ENCODE measurements at places on chromosomes 16 and 17.

DNA sequence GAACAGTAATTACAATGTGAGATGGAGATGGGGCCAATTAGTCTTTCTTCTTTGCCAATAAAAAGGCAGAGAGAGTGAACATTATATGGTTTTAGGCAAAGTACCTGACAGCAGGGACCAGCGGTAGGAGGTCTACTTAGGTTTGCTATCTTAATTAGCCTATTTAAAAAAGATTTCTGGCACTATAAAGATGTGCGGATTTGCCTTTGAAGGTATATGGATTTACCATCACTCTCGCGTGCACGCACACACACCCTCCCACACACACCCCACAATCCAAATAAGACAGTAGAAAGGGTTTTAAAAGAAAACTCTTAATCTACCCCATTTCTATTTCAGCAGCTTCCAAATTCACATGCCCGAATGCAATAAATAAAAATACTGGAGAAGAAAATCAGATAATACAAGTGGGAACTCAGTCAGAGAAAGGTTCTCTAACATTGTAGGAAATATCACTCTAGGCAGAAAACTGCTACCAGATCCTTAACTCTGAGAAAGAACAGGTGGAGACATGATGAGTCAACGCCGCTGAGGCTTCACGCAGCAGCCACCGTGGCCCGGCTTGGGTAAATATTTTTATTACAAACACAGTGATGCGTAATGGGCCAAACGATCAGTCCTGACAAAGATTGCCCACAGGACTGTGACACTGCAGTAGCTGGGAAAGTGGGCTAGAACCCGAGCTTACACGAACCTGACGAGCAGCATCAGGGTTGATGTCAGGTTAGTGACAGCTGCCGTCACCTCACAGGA lies 66.6 kb upstream of the AXIN2 start:
- DNase-seq = no peak

GRCh38 chr17:79041723-79042420 lies 17.9 kb downstream of the C1QTNF1 start:
- DNase-seq = no peak

DNA sequence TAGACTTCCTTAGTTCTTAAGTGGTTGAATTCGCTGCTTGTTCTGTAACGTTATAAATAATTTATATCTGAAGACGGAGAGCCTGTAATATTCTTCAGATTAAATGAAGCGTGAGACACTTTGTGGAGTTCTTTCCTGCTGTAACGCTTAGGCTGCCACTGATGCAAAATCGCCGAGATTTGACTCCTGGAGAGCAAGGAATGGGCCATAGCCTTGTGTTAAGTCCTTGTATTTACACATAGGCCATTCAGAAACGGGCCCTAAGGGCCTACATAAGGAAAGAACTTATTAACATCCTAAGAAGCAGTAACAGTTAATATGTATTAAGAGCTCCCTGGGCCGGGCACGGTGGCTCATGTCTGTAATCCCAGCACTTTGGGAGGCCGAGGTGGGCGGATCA lies 936 bp downstream of the EMC6 start:
- no peak for DNase-seq

- no peak for DNase-seq
These were observed 988.5 kb downstream of the CDH11 start for GRCh38 chr16:64133366-64133765.

DNA sequence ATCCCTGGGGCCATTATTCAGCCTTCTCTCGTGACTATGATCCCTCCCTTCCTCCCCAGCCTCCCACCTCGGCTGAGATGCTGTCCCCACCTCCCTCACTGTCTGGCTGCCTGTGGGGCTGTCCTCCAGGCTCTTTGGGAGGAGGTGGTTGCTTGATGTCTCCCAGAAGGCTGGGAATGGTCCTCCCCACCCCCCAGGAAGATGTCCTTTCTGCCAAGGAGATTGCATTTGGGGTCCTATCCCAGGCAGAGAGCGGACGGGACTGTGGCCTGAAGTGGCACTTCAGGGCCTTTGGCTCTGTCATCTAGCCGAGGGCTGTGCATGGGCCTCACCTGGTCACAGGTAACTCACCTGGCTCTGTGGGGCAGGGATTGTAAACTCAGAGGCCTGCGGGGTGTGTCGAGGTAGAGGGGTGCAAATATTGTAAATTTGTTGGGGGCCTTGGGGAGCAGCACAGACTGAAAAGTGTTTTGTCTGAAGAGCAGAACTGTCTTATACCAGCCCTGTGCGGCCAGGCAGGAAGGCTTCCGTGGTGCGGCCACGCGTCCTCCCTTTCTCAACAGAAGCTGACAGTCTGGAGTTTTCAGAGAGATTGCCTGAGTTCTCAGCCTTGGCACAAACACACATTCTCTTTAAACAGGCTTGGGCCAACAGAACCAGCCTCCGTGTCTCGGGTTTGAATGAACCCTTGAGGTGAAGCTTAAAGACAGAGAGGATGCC lies 177.9 kb downstream of the SEC14L1 start:
- no peak for DNase-seq

DNA sequence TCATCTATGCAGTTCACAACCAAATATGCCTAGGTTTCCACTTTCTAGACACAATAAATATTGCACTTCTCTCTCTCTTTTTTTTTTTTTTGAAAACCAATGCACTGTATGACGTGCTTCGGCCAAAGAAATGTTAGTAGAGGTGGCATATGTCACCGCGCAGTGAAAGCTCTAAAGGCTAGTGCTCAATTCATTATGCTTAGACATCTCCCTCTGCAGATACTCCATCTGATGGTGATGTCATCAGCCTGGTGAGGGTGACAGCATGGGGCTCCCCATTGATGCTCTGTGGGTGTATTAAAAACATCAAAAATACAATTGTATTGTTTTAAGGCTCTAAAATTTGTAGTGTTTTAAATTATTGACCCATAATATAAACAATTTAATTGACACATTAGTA lies 608.8 kb upstream of the C16orf82 start:
- DNase-seq = no peak

GRCh38 chr16:67713647-67714273 lies 5.4 kb downstream of the GFOD2 start:
- DNase-seq = no peak

- DNase-seq = no peak
These were observed 18.3 kb downstream of the RARA start for GRCh38 chr17:40327244-40327729.

- DNase-seq = no peak
These were observed at the start of gene RAP1GAP2 for GRCh38 chr17:2796164-2797125. Gene RAP1GAP2 (plus strand): TSS chr17:2796438. CDS start chr17:2796528, 90 bp downstream.

GRCh38 chr16:73605309-73605708 lies 557.4 kb upstream of the ZFHX3 start:
- no peak for DNase-seq

- no peak for DNase-seq
These were observed 20.1 kb downstream of the HBQ1 start for GRCh38 chr16:200388-200787.

GRCh38 chr17:33667052-33667509 lies 374.0 kb upstream of the ASIC2 start:
- DNase-seq = no peak

DNA sequence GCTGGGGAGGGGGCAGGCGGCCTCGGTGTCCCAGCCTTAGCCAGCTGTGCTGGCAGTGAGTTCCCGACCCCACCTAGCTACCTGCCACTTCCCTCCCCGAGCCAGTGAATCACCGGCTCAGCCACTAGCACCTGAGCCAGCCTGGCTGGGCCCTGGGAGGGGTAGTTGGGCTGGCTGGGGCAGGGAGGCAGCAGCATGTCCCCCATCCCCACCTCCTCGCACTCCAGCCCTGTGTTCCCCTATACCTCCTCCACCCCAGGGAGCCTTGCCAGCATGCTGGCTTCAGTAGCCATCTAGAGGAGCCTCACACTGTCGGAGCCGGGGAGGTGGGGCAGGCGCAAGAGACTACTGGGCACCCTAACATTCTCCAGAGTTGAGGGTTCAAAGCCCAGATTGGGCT lies 2.8 kb downstream of the EVPL start:
- DNase-seq = no peak

DNA sequence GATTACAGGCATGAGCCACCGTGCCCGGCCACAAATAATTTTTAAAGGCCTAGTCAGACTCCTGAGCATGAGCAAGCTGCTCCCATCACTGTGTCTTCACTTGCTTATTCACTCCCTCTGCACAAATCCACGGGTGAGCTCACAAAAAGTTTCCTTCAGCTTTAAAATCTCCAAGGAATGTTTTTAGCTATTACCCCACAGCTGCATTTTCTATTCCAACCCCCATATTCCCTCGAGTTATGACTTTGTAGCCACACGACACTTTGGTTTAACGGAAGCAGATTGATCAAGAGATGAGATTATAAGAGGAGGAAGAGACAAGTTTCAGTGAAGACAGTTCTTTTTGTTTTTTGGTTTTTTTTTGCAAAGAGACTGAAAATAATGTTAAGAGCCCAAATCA lies 49.1 kb upstream of the SLC25A19 start:
- DNase-seq = no peak

GRCh38 chr17:31378638-31379037 lies 12.8 kb upstream of the RAB11FIP4 start:
- no peak for DNase-seq

DNA sequence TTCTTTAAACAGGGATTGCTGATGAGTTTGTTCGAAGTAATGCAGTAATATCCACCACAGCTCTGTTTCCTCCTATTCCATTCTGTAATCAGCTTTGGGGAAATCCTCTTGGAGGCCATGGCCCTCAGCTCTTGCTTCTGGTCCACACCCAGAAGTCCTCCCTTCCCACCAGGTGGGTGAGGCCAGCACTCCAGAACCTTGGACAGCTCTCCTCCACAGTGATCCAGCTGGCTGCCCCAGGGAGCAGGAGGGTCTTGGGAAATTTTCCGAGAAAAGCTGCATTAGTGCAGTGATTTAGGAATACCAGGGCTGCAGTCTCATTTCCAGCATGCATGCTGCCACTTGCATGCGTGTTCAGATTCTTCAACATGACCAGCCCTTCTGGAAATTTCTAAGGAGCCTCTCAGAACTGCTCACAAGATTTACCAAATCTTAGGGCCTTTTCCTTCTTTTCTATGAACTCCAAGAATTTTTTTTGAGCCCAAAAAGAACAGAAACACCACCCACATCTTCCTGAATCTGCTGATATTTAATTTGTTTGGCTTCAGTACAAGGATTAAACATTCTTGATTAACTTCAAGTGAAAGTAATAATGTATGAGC lies 4.2 kb downstream of the SMPD3 start:
- no peak for DNase-seq

DNA sequence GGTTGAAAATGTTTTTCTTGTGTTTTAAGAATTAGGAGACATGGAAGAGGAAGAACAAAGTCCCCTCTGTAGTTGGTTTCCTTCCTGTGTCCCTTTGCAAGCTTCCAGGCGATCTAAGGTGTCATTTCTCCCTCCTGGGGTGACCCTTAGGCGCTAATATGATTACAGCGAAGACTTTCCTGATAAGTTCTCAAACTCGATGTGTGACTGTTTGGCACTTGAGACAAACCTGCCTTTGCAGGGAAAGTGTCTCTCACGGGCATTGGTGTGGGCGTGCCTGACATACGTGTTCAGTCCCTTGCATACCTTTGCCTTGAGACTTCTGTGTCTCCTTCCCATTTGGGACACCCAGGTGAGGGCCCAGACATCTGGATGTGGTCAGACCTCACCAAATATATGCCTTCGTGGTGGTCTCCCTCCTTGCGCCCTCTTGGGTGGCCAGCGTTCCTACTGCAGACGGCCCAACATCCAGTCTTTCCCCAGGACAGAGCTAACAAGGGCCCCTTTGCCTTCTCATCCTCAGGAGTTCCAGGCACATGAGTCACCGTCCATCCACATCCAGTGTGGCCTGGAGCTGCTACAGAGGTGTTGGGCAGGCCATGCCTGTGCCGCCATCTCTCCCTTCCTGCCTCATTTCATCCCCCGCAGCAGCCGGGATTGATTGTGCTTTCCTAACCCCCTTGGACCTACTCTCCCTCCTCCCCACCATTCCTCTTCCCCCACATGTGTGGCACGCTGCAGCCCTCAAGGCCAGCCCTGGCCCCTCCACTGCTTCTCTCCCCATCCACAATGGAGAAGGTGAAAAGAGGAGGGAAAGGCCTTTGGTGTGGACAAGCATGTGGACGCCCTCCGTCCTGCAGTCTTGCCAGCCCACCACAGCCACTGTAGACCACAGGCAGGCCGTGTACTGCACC lies 3.1 kb upstream of the JPT2 start:
- DNase-seq = no peak

DNA sequence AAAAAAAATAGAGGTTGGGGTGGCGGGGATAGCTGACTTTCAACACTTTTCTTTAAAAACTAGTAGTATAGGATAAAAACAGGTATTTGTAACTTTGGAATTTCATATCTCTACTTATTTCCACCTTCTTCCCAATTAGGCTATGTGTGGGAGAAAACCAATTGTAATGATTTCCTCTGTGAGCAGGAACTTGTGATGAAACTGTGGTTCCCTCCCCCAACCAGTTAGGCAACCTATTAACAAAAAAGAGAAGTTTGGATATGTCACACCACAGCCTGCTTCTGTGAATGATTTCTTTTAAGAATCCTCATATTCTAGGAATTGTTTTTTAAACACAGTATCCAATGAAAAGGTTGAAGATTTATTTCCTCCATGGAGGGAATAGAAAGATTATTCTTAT lies 1.9 kb downstream of the IGSF6 start:
- DNase-seq = no peak

DNA sequence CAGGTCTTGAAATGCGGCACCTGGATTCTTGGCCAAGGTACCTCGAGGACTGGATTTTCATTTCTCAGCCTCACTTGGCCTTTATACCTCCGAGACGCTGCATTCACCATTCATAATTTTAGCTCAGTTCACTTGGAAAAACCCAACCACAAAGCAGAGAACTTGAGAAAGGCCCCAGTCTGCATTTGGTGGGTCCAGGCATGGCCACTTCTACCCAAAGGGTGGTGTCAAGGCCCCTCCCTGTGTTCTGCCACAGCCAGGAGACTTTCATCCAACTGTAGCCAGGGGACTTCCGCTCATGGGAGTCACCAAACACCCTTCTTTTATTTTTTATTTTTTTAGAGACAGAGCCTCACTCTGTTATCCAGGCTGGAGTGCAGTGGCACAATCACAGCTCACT lies 14.7 kb upstream of the TVP23A start:
- DNase-seq = no peak

- no peak for DNase-seq
These were observed 33.9 kb upstream of the GSE1 start for GRCh38 chr16:85579191-85579590.

DNA sequence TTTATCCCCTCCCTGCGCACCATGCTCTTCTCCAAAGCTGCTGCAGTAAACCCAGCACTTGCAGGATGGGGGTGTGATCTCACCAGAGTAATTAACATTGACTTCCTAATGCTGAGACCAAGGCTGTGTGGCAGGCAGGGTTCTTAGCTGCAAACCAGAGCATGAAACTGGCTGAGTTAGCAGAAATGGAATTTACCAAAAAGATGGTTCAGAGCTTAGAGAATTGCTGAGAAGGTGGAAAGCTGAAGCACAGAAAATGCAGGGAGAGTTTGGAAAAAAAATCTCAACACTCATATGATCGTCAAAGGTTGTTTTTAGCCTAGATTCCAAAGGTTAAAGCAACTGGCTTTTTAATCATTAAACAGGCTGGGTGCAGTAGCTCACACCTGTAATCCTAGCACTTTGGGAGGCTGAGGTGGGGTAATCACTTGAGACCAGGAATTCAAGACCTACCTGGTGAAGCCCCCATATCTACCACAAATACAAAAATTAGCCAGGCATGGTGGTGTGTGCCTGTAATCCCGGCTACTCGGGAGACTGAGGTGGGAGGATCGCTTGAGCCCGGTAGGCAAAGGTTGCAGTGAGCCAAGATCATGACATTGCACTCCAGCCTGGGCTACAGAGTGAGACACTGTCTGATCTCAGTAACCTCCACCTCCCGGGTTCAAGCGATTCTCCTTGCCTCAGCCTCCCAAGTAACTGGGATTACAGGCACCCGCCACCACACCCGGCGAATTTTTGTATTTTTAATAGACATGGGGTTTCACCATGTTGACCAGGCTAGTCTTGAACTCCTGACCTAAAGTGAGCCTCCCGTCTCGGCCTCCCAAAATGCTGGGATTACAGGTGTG lies 6.0 kb upstream of the TXNDC11 start:
- no peak for DNase-seq
